Activated CD8-positive, alpha-beta memory T cell treated with anti-CD3 and anti-CD28 coated beads for 4 hours (primary cell): ENCODE measurements at places on chromosomes 12 and 14.

GRCh38 chr14:105089746-105090492 is 24.7 kb upstream of the GPR132 start:
- DNase-seq, result no peak

- DNase-seq, result no peak
Observed at GRCh38 chr14:73287071-73287470, 49.8 kb downstream of the PAPLN start.

GRCh38 chr14:80291101-80291500 is 79.8 kb upstream of the DIO2 start:
- no peak for DNase-seq

DNA sequence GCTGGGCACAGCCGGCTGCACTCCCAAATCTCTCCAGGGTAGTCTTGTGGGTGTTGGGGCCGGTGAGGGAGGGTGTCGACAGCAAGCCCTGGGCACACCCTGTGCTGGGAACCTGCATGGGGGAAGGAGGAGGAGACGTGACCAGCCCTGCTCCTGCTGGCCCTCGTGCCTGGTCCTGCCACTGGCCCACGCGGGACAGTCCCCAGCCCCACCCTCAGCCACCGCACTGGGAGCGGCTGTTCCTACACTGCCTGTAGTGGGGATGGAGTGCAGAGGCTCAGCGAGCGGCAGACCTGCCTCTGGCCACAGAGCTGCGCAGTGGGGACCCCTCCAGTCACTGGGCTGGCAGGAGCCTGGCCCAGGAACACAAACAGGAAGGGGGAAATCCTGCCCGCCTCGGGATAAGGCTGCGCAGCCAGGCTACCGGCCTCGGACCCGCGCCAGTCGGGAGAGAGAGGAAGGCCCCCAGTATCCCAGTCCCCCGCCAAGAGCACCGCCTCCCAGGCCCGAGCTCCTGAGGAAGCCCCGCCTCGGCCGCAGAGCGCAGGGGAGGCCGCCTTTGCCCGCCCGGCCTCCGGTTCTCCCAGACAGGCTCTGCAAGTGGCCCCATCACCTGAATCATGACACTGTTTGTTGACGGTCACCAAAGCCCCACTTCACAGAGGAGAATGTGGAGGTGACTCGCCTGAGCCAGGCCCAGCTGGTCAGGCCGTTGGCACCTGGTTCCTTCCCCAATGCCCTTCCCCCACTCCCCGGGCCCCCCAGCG is 10.6 kb downstream of the AHNAK2 start:
- no peak for DNase-seq

GRCh38 chr12:111494676-111495075 is 89.0 kb downstream of the SH2B3 start:
- no peak for DNase-seq

DNA sequence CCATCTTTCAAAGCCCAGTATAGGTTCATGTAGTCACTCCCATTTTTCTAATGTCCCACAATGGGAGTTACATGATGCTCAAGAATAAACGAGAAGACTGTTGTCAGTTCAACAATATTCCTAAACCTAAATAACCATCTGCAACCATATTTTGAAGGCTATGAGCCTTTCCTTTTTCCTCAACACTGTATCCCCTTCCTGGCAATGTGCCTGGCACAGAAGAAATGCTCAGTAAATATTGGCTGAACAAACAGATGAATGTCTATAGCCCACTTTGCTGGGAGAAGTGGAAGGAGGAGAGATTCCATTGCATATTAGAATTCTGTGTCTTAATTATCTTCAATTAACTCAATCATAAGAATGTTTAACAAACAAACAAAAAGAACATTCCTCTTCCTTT is 6.1 kb downstream of the ARMH4 start:
- no peak for DNase-seq

DNA sequence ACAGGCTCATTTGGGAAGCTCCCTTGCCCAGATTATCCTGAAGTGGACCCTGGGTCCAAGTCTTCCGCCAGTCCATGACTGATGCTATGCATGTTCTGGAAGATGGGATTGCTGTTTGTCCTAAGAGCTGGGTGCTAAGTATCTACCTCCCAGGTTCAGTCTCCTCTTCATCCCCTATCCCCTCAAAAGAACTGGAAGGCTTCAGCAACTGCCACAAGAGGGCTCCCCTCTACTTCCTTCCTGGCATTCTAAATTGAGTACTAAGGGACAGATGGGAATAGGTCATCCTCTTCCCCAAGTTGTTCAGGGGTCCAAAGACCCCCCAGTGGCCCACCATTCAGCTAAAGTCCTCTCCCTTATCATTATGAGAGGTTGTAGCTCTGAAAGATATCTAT is 9.0 kb upstream of the FKBP11 start:
- no peak for DNase-seq

- no peak for DNase-seq
Observed at GRCh38 chr12:23421556-23421955, 527.9 kb downstream of the SOX5 start.

- DNase-seq, result no peak
Observed at GRCh38 chr14:35742442-35742841, 66.7 kb downstream of the RALGAPA1 start.

- no peak for DNase-seq
Observed at GRCh38 chr12:120735181-120735580, 9.6 kb downstream of the ACADS start.

DNA sequence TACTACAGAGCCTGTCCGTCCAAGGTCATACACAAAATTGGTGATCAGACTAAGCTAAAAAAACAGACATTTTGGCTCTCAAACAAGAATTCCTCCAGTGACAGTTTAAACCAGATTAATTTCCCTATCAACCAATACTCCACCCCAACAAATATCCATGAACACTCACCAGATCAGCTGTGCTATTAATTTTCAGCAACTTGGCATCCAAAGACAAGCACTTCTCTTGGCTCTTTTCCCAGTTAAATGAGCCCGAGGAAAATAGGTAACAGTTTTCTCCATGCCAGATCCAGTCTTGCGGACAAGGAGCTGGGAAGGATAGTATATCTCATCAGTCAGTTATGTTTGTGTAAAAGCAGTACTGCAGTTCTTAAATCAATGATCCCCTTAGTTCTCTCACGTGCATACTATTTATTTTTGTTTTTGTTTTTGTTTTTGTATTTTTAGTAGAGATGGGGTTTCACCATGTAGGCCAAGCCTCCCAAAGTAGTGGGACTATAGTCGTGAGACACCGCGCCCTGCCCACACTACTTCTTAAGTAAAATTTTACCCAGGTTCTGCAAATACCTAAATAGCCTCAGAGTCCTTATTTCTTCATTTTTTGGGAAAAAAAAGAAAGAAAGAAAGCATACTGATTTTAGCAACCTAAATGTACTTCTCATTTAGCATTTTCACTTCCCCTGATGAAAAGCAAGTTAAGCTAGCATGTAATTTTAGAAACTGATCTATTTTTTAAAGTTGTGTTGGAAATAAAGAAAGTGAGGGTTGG is 11.1 kb downstream of the OLR1 start:
- DNase-seq, result no peak

- no peak for DNase-seq
Observed at GRCh38 chr12:47164116-47164515, 84.4 kb upstream of the AMIGO2 start.

- DNase-seq, result no peak
Observed at GRCh38 chr12:107503887-107504885, 181.4 kb upstream of the PWP1 start.

DNA sequence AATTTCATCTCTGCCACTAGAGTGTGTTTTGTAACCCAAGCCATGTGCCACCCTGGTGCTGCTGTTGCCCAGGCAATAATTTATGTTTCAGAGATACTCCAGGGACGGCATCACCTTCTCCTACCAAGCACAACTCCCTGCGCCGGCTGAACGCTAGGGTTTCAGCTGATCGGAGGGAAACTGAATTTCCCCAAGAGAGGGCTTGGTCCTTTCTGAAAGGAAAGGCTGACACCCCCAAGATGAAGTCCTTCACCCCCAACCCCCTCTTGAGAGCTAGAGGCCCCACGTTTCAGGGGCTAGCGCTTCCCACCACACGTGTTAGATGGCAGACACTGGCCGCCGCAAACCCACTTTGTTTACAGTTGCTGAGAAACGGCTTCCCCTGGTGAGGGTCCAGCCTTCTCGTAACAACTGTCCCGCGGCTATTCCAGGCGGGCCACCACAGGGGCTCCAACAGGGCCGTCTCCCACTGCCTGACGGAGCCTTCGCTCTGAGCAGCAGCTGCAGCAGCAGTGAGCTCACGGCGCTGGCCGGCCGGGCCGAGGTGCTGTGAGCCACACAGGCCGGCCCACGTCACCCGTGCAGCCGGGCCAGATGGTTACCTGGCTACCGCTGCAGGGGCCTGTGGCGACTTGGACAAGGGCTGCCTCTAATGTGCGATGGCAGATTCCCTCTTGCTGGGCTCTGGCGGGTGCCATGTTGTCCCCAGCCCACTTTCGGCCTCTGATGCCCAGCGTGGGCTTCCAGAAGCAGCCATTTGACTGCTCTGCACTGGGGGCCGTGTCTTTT is 66.4 kb downstream of the TESC start:
- DNase-seq, result no peak

GRCh38 chr12:115227137-115227615 is 543.2 kb upstream of the TBX3 start:
- no peak for DNase-seq

DNA sequence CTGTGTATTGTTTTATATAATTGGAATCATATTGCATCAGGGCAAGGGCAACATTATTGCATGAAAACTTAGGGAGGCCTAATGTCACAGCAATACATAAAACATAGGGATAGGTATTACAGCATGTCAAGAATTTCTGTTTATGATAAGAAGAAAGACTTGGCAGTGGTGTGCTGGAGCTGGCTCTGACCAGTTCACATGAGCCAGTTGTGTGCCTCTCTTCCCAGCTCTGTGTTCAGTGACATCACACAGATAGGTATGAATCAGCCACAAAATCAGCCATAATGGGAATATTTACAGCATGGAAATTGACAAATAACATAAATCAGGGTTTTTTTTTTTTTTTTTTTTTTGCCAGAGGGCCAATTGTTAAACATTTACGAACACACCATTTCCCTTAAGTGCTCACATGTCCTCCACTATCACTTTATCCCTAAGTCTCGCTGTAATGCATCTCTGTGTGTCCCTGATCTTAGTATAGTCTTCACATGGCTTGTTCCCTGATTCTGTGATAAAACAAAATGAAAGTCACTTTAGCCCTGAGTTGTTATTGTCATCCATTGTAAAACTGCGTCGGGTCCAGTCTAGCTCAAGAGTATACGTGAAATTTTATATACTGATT is 31.9 kb upstream of the ACSM4 start:
- no peak for DNase-seq

- DNase-seq, result no peak
Observed at GRCh38 chr12:132056320-132056719, 87.8 kb downstream of the DDX51 start.

DNA sequence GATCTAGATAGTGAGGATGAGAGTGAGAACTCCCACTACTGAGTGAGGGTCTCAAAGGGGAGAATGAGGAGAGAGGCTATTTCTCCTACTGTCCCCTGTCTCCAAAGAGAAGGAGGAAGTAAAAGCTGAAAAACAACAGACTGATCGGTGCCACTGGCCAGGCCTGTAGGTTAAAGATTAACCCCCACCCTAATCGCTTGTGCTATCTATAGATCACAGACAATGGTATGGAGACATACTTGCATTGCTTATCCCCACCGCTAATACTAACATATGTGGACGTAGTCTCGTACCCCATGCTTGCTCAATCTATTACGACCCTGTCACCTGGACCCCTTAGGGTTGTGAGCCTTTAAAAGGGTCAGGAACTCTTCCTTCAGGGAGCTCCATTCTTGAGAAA is 777.9 kb upstream of the TMEM132C start:
- no peak for DNase-seq

- no peak for DNase-seq
Observed at GRCh38 chr12:113329022-113329790, 5.7 kb downstream of the SLC8B1 start.

DNA sequence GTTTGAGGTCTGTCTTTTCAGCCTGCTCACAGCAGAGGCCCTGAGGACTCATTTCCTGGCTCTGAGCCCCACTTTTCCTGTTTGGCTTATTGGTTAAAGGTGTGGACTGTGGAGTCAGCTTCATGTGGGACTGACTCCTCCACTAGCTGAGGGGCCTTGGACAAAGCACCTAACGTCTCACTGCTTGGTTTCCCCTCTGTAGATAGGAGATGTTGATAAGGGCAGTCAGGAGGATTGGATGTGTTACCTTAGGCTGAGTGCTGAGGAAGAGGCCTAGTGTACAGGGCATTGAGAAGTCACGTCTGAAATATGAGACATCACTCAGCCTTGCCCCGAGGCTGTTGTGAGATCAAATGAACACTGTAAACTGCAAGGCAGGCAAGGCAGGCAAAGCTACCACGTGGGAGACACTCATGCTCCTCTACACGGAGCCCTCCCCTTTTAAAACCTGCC is 27.1 kb upstream of the TCL1A start:
- no peak for DNase-seq

DNA sequence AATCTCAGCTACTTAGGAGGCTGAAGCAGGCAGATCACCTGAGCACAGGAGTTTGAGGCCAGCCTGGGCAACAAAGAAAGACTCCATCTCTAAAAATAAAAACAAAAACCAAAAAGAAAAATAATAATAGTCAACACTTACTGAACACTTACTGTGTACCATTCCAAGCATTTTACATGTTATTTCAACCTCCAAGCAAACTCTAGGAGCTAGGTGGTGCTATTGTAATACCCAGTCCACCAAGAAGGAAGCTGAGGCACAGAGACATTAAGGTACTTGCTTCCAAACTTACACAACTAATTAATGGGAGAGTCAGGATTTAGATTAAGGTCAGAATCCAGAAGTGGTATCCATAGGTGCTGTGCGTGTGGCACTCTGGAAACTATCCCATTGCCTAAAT is 13.7 kb upstream of the OR6J1 start:
- DNase-seq, result no peak

GRCh38 chr12:79000501-79000900 is 135.9 kb downstream of the SYT1 start:
- no peak for DNase-seq

- no peak for DNase-seq
Observed at GRCh38 chr12:76634133-76634532, 74.6 kb upstream of the OSBPL8 start.

DNA sequence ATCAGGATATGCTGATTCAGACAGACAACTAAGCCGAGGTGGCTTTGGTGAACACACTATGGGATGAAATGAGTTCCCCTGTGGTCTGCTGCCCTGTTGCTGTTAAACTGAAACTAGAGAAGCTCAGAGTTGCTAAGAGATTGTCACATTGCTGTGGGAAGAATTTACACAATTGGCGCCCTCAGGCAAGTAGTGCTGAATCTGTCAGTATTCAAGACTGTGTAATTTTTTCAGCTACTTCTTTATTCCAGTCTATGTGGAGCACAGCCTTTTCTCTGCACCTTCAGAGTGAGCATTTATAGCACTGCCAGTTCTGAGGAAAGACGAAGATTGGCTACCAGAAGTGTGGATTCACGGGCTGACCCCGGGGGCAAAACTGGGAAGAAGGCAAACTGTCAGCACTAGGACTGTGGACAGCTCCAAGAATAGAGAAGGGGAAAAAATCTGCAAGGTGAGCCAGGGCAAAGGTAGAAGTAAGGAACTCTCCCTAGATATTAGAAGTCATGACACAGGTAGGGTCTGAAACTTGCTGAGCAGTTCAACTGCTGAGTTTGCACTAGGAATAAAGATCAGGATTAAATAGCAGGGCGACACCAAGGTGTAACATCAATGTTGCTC is 218.8 kb upstream of the TMPO start:
- DNase-seq, result no peak
